Left lung (tissue), 14 donors: ENCODE measurements at places on chromosomes 2 and 18. TPM values are rescaled to one million over a fixed set of nuclear protein-coding genes. Genes with fewer than 3 reads are reported as not detected.

- no peak overlapping the region for H3K27ac ChIP-seq
- no peak overlapping the region for H3K4me3 ChIP-seq
- no peaks in the 10 kb centered on the region for H3K36me3 ChIP-seq
- DNase-seq, result no peak
- no peaks in the 10 kb centered on the region for H3K4me1 ChIP-seq
Observed at GRCh38 chr2:174059178-174059883, 94.2 kb upstream of the SP3 start.

- no peaks in the 10 kb centered on the region for H3K36me3 ChIP-seq
- no peaks in the 10 kb centered on the region for H3K27me3 ChIP-seq
- DNase-seq, result no peak
- no peak overlapping the region for H3K27ac ChIP-seq
- no peak overlapping the region for H3K4me3 ChIP-seq
Observed at GRCh38 chr2:68223419-68223818, 28.9 kb downstream of the PPP3R1 start.

HS1BP3 gene
- 12.6 TPM for polyA plus RNA-seq

TSPYL6 gene
- 0.07 TPM for polyA plus RNA-seq
